ENCODE measurements at places on chromosomes 12 and 14.

DNA sequence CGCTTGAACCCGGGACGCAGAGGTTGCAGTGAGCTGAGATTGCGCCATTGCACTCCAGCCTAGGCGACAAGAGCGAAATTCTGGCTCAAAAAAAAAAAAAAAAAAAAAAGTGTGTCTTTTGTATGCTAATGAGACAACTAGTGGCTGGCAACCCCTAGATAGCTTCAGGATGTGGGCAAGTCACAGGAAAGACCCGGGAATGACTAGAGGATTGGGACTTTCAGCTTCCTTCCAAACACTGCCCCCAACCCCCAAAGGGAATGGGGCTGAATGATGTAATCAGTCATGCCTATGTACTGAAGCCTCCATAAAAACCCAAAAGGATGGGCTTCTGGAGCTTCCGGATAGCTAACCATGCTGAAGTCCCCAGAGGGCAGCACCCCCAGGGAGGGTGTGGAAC lies 28.6 kb downstream of the USP44 start:
- DNase-seq = no peak

GRCh38 chr12:116306506-116306905 lies 29.0 kb upstream of the MED13L start:
- DNase-seq = no peak

DNA sequence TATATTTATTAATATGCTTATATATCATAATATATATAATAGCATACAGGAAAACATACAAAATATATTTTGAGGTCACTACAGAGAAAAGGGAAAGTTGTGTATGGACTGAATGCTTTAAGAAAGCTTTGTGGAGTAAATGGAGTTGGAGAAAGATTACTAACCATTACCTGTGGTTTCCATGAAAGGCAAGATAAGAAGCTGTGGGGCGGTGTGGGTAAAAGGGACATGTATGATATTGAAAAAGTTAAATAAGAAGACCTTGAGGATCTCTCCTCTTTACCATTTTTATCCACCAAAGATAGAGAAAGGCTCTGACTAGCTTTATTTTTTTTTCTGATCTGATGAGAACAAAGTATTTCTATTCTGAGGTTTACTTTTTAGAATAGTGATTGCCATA lies 404.4 kb downstream of the TRHDE start:
- no peak for DNase-seq

- no peak for DNase-seq
Measured at GRCh38 chr12:90058704-90059103, 350.1 kb upstream of the ATP2B1 start.

DNA sequence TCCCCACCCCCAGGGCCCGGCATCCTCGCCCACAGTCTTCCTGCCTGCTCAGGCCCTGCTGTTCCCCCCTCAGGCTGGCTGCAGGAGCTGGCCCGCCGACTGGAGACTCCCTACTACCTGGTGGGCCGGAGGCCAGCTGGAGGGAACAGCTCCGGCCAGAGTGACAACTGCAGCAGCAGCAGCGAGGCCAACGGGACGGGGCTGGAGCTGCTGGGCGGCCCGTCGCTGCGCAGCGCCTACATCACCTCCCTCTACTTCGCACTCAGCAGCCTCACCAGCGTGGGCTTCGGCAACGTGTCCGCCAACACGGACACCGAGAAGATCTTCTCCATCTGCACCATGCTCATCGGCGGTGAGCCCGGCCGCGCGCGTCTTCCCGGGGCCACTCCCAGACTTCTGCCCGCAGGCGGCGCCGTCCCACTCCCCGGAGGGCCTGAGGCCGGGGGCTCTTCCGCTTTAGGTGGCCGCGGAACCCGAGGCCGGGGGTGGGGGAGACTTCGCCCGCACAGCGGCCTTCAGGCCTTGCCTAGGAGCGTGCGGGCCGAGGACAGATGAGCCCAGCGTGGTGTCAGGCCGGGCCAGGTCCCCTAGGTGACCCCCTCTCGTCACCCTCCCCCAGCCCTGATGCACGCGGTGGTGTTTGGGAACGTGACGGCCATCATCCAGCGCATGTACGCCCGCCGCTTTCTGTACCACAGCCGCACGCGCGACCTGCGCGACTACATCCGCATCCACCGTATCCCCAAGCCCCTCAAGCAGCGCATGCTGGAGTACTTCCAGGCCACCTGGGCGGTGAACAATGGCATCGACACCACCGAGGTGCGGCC lies 10.2 kb downstream of the KCNH3 start:
- peak; percentile 71 for DNase-seq

GRCh38 chr14:69519204-69520100 lies 34.9 kb downstream of the PLEKHD1 start:
- no peak for DNase-seq

DNA sequence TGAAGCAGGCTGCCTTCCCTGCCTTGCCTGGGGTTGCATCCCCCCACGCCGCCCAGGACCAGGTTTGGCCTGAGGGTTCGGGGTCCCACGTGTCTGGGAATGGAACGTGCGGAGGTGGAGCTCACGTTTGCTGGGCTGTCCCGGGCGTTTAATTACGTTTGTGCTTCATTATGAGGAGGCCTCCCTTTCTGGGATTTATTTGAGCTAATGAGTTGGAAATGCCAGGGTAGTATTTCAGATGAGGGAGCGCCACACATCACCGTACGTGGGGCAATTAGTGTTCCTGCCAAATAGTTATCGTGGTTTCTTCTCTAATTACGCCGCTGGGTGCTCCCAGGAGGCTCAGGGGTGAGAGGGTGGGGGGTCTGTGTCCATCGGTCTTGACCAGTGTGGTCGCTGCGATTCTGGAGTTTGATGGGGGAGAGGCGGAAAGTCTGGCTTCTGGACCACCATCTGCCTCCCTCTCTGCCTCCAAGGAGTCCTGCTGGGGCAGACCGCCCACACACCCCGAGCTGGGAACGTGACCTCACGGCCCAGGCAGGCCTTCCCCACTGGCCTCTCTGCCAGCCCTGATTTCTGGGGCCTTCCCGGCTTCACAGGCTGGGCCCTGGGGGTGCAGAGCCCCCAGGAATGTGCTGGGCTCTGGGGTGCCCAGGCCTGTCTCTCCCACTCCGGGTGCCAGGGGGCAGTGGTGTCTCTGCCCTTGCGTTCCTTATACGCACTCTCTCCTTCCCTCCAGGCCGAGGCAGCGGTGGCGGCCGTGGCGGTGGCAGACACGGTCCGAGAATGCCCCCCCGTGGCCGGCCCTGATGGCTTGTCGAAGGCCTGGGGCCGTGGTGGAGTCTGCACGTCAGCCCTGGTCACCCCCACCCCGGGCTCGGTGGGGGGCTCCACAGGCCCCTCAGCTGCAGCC lies 18.9 kb downstream of the KIF26A start:
- no peak for DNase-seq

- no peak for DNase-seq
Measured at GRCh38 chr12:91401190-91401589, 218.6 kb upstream of the DCN start.

DNA sequence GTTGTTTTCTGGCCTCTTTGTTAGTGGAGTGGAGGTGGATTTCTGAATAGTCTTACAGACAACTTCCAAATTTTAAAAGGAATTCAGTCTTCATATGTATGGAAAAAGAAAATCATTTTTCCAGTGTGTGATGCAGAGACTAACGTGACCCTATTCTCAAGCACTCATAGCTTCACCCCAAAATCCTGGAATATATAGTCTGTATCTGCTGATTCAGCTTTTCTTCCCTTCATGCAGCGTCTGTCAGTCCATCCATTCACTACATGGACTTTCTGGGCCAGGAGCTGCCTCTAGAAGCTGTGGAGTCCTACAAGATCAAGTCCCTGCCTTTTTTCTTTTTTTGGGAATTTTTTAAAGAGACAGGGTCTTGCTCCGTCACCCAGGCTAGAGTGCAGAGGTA lies 23.8 kb downstream of the KLC1 start:
- no peak for DNase-seq

GRCh38 chr12:119505001-119505400 lies 88.6 kb upstream of the TMEM233 start:
- no peak for DNase-seq

GRCh38 chr12:1328391-1328790 lies 266.0 kb downstream of the FBXL14 start:
- DNase-seq = no peak

- DNase-seq = no peak
Measured at GRCh38 chr12:41224066-41224465, 35.9 kb downstream of the PDZRN4 start.

DNA sequence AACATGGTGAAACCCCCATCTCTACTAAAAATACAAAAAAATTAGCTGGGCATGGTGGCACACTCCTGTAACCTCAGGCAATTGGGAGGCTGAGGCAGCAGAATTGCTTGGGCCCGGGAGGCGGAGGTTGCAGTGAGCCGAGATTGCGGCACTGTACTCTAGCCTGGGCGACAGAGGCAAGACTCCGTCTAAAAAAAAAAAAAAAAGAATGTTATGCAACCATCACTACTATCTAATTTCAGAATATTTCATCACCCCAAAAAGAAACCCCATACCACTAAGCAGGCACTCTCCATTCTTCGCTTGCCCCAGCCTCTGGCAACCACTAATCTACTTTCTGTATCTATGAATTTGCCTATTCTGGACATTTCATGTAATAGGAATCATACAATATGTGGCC lies 68.8 kb upstream of the AMN start:
- no peak for DNase-seq

GRCh38 chr14:95536036-95536593 lies 1.3 kb downstream of the GLRX5 start:
- DNase-seq = no peak

- no peak for DNase-seq
Measured at GRCh38 chr12:75971253-75971652, 60.3 kb downstream of the PHLDA1 start.

GRCh38 chr14:56002876-56003625 lies 115.2 kb upstream of the PELI2 start:
- DNase-seq = peak; percentile 64

DNA sequence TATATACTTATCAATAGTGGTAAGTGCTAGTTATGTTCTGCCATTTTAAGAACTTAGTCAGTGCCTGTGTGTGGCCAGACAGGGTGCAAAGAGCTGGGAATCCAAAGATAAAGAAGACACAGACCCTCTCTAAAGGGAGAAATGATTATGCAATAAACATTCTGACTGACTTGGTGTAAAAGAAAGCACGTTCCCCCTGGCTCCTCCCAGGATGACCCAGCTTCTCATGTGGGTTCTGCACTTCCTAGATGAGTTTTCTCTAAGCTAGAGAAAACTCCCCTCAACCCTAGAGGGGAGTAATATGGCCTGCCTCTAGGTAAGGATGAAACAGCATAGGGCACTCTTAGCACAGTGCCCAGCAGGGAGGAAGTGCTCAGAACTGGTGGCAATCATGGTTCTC lies 231.2 kb downstream of the VRK1 start:
- DNase-seq = no peak

DNA sequence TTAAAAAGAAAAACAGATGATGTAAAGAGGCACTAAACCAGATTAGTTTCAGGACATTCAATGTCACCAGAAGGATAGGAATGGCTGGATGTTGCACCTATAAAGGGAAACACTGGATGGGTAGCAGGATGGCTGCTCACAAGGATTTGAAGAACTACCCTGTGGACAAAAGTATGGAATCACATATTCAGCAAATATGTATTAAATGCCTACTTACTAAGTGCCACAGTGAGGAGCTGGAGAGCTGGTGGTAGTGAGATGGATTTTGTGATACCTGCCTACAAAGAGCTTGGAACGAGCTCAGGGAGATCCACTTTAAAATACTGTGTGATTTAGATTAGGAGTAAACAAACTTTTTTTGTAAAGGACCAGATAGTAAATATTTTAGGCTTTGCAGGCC lies 316.2 kb downstream of the PAWR start:
- DNase-seq = no peak

GRCh38 chr12:57430112-57430930 lies 522 bp downstream of the R3HDM2 start:
- DNase-seq = no peak

DNA sequence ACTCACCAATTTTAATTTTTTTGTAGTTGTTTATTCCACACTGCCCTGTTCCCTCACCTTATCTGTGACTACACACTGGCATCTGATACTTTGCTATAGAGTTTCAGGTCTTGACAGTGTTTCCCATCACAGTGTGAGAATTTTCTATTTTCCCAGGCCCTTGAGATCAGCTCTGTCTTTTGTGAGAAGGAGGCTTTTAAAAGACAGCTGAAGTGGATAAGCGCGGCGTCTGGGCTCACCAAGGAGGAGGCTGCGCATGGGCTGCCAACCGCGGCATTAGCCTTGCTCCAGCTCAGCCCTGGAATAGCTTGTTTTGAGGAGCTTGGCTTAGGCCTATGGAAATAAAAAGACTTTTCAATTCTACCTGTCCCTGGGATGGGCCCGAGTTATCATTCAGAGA lies 181.3 kb downstream of the RMST start:
- no peak for DNase-seq

GRCh38 chr12:98127336-98127679 lies 388.1 kb upstream of the TMPO start:
- DNase-seq = no peak

- peak; percentile 89 for DNase-seq
Measured at GRCh38 chr14:102516531-102517391, 7.2 kb upstream of the ANKRD9 start.

GRCh38 chr12:119183942-119184695 lies 5.4 kb downstream of the HSPB8 start:
- DNase-seq = no peak

GRCh38 chr12:130301559-130301958 lies 36.1 kb upstream of the PIWIL1 start:
- DNase-seq = no peak

GRCh38 chr12:131610891-131611290 lies 100.0 kb upstream of the SFSWAP start:
- DNase-seq = no peak

GRCh38 chr12:108826807-108827721 lies 30.3 kb downstream of the SSH1 start:
- DNase-seq = no peak

- DNase-seq = no peak
Measured at GRCh38 chr12:28759333-28759732, 389.7 kb upstream of the FAR2 start.

GRCh38 chr14:50874757-50875156 lies 2.9 kb downstream of the ABHD12B start:
- no peak for DNase-seq

DNA sequence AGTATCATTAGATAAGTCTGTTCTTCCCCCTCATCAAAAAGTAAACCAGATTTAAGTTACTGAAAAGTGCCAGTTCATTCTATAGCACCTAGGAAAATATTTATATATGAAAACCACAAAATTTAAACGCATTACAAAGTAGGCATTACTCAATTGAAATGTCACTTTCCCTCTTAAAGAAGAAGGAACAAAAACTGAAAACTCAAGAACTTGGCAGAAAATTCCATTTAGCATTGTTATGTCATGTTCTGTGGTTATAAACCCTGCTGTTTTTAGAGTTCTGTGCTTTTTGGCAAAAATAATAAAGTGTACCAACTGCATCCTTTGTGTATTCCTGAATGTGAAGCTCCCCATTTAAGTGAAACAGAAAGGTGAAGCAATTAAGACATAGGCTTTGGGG lies 3.6 kb downstream of the FGD4 start:
- no peak for DNase-seq

GRCh38 chr12:27105746-27106536 lies 23.6 kb upstream of the C12orf71 start:
- DNase-seq = no peak

- no peak for DNase-seq
Measured at GRCh38 chr14:104715416-104715815, 8.6 kb upstream of the ADSS1 start.

Data from activated effector memory CD4-positive, alpha-beta T cell treated with anti-CD3 and anti-CD28 coated beads, Interleukin-2, amount 50 U/mL, for 16 hours (primary cell).